ENCODE measurements at places on chromosomes 3 and 15. TPM values are rescaled to one million over a fixed set of nuclear protein-coding genes. Genes with fewer than 3 reads are reported as not detected.

ARHGEF26 gene
- total RNA-seq, result 12.6 TPM

CCDC39 gene
- total RNA-seq, result not detected

SELENOK gene
- total RNA-seq, result 28.0 TPM

FGD5 gene
- 0.04 TPM for total RNA-seq

APOD gene
- total RNA-seq, result 1.2 TPM

NAALADL2 gene
- total RNA-seq, result not detected

TMEM212 gene
- not detected for total RNA-seq
